ENCODE measurements at places on chromosomes 7 and 10.

GRCh38 chr7:18206331-18206730 lies 178.7 kb upstream of the PRPS1L1 start:
- DNase-seq: no peak

DNA sequence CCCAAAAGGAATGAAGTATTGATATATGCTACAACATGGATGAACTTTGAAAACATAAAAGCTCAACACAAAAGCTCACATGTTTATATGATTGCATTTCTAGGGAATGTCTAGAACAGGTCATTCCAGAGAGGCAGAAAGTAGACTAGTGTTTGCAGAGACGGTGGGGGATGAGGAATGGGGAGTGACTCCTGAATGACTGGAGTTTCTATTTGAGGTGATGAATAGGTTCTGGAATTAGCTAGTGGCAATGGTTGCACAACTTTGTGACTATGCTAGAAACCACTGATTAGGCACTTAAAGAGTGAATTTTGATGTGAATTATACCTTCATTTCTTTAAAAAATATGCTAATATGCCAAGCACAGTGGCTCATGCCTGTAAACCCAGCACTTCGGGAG lies 6.9 kb downstream of the KPNA7 start:
- DNase-seq: peak; percentile 80

GRCh38 chr10:102919992-102920739 lies 2.1 kb downstream of the CNNM2 start:
- no peak for DNase-seq

DNA sequence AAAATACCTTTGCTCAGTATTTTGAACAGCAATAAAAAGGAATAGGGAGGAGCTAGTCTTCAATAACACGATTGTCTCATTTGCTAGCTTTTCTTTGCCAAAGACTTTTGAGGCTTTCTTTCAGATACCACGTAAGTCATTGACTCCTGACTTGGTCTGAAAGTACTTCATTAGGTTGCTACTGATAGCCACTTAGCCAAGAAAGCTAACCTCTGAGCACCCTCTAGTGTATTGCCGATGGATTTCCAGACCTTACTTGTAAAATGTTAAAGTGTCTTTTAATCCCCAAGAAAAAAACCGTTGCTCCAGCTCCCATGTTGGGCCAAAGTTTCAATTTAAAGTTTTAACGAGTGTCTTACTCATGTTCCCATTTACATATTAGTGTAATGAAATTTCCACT lies 63.4 kb upstream of the STRIP2 start:
- DNase-seq: no peak

DNA sequence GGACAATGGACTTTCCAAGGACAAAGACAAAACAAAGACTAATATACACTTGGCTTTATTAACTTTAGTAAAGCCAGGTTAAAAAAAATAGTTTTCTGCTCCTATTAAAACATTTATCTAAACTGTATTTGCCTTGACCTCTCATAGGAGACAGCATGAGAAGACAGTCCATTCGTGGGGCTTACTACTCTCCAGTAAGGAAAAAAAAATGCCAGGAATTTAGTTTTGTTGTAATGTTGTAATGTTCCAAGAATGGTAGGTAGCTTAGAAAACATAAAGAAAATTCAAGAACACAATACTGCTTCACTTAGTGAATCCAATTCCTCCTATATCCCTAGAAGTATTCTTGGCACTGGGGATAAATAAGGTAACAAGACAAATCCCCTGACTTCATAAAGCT lies 81.7 kb downstream of the KMT2C start:
- DNase-seq: peak; percentile 62

- DNase-seq: no peak
These were observed 23.1 kb upstream of the ZMIZ1 start for GRCh38 chr10:79045566-79046175.

- DNase-seq: peak; percentile 10
These were observed at the start of the genes DYDC1 and DYDC2 for GRCh38 chr10:80356563-80356988. Gene DYDC1 (minus strand): TSS chr10:80356755. CDS start chr10:80352601, 4,154 bp downstream. Gene DYDC2 (plus strand): TSS chr10:80356781. CDS start chr10:80362444, 5,663 bp downstream.

DNA sequence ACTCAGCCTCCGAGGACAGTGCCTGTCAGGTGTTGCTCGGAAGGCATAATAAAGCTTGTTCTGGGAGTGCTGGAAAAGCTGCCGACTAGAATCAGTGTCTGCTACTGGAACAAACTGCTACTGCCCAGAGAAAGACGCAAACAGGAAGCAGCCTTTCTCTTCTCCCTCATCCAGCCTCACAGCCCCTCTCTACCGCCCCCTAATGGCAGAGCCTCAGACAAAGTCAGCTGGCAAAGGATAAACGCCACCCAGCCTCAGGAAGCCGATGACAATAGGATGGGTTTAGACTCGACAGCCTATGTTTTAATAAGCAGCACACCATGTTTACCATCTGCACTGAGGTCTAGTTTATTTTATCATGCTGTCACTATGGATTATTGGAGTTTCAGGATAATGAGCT lies 169.5 kb upstream of the LYZL1 start:
- no peak for DNase-seq

- no peak for DNase-seq
These were observed 11.2 kb upstream of the CRYGN start for GRCh38 chr7:151451156-151451555.

DNA sequence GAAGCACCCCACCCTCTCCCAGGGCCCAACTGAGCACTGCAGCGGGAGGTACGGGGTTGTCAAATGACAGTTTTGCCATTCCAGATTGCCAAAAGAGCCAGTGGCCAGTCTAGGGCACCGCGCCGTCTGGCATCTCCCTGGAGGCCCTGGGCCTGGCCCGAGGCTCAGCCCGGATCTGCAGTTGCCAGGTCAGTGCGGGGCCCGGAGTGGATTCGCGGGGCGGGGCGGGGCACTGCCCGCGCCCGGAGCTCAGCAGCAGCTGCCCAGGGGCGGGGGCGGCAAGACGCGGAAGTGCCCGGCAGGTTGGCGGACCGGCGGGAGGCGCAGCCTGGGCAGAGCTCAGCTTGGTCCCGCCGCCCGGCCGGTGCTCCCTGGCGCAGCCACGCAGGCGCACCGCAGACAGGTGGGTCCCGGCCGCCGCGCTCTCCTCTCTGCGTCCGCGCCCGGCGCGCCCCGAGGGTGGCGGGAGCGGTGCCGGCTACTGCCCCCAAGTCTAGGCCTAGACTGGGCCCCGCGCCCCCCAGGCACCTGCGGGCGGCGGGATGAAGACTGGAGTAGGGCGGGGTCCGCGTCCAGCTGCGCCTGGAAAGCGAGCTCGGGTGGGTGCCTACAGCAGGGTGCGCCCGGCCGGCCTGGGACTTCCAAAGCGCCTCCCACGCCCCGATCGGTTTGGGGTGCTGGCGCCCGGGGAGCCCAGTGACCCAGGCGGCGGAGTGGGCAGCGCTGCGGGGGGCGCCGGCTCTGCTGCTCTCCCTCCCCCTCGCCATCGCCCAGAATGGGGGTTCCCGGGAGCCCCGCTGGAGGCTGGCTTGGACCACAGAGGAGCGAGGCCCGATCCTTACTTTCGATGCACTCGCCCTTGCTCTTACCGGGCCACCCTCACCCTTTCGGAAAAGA lies at the start of gene IRF5:
Gene IRF5, plus strand, starts transcription at position 281 of the 897 bp plus-strand sequence. CDS start 4,155 bp downstream, outside the sequence.
- DNase-seq: no peak

DNA sequence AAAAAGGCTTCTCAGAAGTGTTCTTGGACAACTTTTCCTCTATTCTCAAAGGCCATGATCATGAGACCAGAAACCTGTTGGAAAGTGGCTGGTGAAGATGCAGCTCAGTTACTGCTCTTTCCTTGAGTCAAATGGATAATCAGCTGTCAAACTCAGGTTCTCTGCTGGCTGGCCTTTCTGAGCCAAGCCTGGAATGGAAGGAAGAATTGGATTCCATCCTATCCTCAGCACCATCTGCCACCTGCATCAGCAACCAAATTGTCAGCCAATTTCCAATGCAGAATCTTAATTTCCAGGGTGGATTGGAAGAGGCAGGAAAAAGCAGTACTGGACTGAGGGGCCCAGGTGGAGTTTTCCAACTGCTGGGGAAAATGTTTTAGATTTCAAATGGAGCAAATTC lies 631.7 kb downstream of the KCNMA1 start:
- DNase-seq: no peak

GRCh38 chr7:106064316-106064715 lies 47.8 kb downstream of the SYPL1 start:
- no peak for DNase-seq

DNA sequence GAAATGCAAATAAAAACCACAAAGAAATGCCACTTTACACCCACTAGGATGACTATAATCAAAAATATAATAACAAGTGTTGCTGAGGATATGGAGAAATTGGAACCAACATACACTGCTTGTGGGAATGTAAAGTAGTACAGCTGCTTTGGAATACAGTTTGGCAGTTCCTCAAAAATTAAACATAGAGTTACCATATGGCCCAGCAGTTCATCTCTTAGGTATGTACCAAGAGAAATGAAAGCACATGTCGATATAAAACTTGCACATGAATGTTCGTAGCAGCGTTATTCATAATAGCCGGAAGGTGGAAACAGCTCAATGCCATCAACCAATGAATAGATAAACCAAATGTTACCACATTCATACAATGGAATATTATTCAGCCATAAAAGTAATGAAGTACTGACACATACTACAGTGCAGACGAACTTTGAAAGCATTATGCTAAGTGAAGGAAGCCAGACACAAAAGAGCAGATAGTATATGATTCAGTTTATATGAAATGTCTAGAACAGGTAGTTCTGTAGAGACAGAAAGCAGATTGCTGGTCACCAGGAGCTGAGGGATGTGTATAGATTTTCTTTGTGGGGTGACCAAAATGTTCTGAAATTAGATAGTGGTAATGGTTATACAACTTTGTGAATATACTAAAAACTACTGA lies 12.4 kb downstream of the BCAP29 start:
- peak; percentile 87 for DNase-seq

DNA sequence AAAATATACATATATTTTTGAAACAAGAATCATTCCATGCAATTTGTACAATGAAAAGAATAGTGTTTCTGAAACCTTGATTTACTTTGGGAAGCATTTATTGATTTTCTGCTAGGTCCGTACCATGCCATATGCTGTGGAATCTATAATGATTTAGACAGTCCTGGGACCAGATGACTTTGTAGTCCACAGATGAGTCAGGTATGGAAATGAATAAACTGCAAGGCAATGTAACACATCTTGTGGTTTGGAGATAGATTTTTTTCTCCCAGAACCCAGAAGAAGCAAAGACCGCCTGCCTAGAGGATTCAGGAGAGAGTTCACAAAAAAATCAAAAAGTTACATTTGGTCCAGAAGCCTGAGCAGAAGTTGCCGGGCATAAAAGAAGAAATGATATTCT lies 190.4 kb downstream of the GPR37 start:
- no peak for DNase-seq

- DNase-seq: peak; percentile 71
These were observed 148.3 kb upstream of the BMPER start for GRCh38 chr7:33757050-33757449.

GRCh38 chr7:137847568-137848050 lies 835 bp upstream of the DGKI start:
- no peak for DNase-seq

- no peak for DNase-seq
These were observed 37.4 kb downstream of the WIPF3 start for GRCh38 chr7:29843726-29844125.

DNA sequence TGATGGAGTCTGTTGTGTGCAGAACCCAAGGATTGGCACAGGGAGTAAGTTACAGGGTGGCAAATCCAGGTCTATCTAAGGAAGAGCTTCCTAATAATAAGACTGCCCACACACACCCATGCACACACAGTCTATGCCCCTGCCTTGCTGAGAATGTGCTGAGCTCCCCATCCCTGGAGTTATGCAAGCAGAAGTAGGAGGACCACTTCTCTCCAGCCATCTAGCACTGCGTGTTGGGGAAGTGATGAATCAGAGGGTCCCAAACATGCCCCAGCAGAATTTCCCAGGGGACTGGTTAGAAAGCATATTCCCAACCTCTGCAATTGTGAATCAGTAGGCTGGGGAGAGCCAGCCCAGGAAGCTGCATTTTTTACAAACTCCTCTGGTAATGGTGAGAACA lies 117.2 kb downstream of the CDH23 start:
- no peak for DNase-seq

- no peak for DNase-seq
These were observed 14.8 kb upstream of the FLNC start for GRCh38 chr7:128815289-128815942.

Measured in fibroblast of skin of right quadriceps (primary cell).